ENCODE measurements at places on chromosomes 12 and 14.
A peak's percentile ranks its signal among the peaks of the same experiment; 100 is the strongest.

GRCh38 chr12:94618995-94619695 lies 31.2 kb downstream of the TMCC3 start:
- peak; percentile 71 for DNase-seq

GRCh38 chr12:122527478-122527944 lies 462 bp downstream of the KNTC1 start:
- no peak for DNase-seq

DNA sequence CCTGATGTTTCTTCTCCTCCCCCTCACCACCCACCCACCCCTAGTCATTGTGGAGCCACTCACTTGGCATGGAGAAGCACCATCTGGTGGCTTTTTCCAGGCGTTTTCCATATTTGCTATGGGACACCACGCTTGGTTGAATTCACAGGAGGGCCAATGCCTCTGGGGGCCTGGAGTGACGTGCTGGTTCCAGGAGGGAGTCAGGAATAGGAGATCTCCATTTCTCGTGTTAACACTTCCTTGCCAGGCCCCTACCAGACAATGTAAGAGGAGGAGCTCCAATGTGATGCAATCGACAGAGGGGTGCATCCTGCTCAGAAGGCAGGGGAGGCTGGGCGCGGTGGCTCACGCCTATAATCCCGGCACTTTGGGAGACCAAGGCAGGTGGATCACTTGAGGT lies 21.6 kb upstream of the TESC start:
- no peak for DNase-seq

DNA sequence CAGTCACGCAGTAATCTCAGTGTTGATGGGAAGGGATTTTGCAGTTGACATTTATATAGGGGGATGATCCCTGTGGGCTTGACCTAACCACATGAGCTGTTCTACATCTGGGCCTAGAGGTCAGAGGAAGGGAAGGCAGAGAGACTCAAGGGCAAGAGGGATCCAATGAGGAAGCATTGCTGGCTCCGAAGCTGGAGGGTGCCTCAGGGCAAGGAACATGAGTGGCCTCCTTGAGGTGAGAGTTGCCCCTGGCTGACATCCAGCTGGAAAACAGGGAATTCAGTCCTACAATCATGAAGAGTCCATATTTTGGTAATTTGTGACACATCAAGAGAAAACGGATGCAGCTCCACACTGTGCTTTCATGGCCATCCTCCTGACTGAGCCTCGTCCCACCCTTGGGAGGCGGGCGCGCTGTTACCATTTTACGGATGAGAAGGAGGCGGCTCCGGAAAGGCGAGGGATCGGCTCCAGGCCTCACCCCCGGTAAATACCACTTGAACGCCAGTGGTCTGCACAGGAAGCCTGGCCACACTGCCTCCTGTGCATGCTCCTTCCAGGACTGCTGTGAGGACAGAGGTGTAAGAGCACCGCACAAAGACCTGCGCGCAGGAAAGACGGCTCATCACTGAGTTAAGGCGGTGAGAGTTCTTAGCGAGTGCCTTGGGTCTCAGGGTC lies 18.5 kb upstream of the FKBP4 start:
- no peak for DNase-seq

GRCh38 chr12:15856097-15856982 lies 25.8 kb upstream of the STRAP start:
- DNase-seq = peak; percentile 72

GRCh38 chr12:83185241-83185640 lies 498.5 kb downstream of the TMTC2 start:
- DNase-seq = no peak

DNA sequence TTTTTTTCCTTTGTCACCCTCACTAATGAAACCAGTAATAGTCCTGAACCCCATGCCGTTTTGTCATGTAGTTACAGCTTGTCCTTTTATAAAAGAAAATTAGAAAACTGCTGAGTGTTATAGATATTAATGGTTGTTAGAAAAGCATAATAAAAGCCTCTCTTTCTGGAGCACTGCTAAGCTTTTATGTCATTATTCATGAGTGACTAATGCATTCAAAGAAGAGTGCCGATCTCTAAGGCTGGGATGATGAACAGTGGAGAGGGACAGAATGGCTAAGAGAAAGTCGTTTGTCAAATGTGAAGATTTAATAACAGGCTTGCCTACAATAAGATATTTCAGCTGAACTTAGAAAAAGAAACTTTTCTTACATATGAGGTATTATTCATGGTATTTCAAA lies 121.6 kb downstream of the MGAT4C start:
- DNase-seq = no peak

GRCh38 chr14:74142523-74142922 lies 57.8 kb downstream of the LIN52 start:
- no peak for DNase-seq

DNA sequence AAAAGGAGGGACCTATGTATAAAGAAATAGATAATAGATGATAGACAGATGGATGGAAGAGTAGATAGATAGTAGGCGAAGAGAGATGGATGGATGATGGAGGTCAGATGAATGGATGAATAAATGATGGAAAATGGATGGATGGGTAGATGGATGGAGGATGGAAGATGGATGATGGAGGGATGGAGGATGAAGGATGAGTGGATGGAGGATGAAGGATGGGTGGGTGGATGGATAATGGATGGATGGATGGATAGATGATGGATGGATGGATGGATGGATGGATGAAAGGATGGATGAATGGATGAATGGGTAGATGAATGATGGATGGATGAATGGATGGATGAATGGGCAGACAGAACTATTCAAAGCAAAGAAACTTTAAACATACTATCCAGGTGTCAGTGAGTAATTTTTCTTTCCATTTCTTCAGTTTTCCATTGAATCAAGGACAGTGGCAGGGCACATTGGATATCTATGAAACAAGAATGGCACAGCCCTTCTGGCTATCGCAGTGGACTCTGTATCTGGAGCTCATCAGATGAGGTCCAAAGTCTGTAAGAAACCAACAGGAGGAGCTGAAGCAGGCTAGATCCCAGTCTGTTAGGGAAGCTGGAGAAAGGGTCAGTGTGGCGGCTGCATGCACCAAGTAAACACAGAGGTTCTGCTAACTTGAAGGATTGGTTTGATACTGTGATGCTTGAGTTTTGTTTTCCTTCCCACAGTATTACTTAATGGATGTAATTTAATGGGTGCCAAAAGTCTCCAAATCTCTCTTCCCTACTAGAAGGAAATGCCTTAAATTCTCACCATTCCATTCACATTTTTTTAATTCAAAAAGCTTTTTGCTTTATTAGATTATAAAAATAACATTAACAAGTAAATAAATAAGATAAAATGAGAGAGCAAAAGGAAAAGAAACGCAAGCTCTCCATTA lies 18.1 kb upstream of the MED13L start:
- no peak for DNase-seq

DNA sequence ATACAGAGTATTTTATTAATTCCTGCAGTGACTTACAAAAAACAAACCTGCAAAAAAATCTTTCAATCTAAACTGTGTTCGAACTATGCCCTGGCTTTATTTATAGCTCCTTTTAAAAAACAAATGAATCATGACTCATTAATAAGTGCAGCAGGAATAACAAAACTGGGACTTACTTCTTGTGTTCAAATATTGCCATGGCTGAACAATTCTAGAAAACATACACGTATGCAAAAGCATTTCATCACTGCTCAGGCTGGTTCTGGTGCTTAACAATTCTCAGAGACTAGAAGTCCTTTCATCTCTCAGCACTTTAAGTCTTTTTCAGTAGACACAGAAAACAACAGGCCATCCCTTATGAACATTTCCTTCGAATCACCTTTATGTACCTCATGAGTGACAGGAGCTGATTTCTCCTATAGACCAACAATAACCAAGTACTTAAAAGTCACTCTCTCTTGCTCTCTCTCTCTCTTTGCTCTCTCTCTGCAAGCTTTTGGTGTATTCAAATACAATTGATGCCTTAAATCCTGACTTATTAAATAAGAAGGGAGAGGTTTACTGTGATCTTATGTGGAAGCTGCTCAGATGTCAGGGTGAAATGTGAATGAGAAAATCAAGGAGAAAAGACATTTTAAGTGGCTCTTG lies 268.8 kb downstream of the TTC8 start:
- DNase-seq = no peak

GRCh38 chr12:88805692-88806091 lies 225.4 kb upstream of the KITLG start:
- DNase-seq = no peak

DNA sequence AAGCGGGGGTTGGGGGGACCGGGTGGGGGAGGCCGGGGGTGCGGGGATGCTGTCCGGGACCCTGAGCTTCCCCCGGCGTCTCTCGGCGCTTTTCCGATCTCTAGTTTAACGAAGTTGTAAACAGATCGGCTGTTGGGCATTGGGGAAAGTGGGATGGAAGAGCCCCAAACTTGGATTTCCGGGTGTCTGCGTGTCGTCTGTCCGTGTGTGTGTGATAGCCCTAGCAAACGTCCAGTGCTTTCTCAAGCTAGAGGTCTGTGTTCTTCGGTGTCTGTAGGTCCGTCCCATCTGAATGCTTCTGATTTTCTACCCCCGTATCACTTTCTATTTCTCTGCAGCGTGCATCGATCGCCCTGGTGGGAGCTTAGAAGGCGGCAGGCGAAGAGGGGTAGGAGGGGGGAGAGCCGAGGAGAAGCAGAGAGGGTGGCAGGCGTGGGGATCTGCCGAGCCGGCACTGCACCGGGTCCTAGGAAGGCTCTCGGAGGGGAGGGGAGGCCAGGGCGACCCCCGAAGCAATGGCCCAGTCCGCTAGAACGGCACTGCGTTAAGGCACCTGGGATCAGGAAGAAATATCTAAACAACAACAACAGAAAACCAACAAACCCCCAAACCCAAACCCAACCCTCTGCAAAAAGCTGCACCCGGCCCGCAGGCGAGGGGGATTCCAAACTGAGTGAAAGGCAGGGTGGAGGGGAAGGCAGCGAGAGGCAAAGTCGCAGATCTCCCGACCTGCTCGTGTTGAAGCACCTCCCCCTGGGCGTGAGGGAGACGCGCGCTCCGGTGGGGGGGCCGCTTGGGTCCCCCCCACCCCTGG lies 1.0 kb downstream of the KCNA1 start:
- DNase-seq = no peak

- DNase-seq = no peak
These were observed 474.8 kb downstream of the NRXN3 start for GRCh38 chr14:78644824-78645559.

DNA sequence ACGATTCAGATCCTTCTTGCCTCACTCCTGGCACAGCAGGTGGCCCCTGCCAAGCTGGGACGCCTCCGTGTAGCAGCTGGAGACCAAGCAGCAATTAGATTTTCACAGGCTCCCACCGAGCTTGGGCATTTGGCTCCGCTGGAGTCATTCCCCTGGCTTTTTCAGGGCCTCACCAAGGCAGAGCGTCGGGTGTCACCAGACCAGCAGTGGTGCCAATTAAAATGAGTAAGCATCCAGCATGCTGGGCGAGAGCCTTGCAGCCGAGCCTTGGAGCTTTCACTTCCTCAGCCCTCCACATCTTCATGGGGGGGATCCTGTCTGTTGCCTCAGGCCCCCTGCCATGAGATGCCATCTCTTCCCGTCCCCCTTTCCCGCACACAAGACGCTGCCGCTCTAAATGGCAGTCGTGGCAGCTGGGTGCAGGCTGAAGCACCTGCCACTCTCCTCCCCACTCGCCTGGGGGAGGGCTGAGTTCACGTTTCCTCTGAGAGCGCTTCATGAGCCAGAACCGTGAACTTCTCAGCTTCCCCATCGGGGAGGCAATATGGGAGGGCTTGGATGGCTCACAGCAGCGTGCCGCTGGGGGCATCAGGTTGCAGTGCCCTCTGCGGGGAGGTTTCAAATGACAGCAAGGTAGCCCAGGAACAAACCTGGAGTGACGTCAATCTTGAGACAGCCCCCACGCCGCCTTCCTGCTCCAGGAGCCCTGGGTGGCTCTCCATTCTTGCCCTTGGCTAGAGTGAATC lies 11.7 kb downstream of the TPCN1 start:
- no peak for DNase-seq

GRCh38 chr12:6667559-6668210 lies 4.8 kb upstream of the ING4 start:
- DNase-seq = no peak

DNA sequence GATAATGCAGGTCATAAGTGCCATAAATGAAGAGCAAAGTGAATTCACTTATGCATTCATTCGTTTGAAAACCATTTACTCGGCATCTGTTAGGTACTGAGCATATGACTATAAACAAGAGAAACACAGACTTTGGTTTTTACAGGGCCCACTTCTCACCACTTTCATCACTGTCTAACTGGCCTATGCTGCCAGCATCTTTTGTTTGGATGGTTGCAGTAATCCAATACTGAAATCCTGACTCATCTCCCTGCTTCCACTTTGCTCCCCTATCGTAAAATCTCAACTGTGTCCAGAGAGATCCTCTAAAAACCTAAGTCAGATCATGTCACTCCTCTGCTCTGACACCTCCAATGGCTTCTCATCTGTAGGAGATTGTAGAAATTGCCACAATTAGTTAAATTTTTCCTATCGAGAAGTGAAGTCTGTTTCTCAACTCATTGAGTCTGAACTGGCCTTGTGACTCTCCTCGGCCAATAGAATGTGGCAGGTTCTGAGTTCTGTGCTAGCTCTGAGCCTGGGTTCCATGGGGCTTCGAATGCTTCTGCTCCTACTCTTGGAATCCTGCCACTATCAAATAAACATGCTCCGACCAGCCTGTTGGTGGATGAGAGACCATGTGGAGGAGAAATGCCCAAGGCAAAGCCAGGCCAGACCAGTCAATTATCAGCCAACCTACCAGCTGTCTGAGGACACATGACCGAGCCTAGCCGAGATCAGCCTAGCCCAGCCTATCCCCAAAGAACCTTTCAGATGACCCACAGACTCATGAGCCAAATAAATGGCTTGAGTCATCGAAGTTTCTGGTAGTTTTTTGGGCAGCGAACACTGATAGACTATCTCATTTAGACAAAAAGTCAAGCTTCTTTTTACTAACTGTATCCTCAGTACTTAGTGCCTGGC lies 2.2 kb upstream of the BATF start:
- DNase-seq = peak; percentile 17

- DNase-seq = no peak
These were observed 34.8 kb upstream of the APPL2 start for GRCh38 chr12:105270671-105271255.

DNA sequence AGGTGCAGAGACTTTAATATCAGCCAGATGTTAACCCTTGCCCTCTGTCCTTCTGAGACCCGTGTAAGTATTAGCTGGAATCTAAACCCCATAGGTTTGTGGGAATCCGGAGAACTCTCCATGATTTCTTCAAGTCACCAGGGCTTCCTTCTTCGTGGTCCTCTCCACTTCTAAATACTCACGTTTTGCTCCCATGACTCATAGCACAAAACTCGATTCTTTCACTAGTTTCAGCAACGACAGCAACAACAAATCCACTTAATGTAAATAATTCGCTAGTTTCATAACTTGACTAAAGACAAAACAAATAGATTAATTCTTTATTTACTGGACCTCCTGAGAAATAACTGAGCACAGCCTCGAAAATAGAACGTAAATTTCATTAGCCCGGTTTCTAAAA lies 4.4 kb upstream of the CLEC2A start:
- DNase-seq = peak; percentile 12

GRCh38 chr12:9687228-9687627 lies 17.7 kb downstream of the CLEC2D start:
- no peak for DNase-seq
